Spinal cord (tissue), 10 donors: ENCODE measurements at places on chromosomes 1 and 21.
A peak's percentile ranks its signal among the peaks of the same experiment; 100 is the strongest.

DNA sequence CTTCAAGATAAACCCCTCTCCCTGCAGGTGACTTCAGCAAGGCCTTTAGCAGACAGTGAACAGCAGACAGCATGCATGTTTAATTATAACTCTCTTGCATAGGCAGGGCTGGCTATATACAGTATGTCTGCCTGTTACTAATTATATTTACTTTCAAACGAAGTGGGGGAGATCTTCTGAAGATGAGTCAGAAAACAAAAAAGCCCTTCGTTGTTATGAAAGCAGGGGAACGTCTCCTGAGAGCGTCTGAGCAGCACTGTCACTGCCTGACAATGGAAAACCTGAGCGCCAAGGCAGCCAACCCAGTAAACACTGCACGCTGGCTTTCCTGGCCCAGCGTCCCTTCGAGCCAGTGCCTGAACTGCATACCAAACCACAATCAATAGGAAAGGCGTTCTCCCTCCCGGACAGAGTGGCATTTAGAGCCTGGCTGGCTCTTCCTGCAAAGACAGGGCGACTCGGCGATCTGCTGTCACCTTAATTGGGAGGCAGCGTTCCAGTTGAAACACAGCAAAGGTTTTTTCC, 54.1 kb downstream of the TOMM20 start:
- no peak for DNase-seq

DNA sequence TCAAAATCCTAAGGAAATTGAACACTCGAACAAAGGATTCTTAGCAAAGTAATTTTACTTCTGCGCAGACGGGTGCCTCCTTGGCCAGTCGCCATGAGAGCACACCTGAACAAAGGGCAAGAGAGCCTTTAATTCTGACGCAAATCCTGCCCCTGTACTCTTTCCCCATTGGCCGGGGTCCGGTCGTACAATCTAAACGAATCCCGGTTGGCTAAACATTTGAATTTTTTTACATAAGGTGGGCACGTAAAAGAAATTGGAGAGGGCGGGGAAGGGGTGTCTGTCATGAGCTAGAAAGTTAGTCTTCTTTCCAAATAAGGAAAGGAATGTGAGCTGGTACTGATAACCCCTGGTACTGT, 8.2 kb upstream of the IL22RA1 start:
- peak; percentile 9 for DNase-seq

- DNase-seq, result no peak
Measured at GRCh38 chr1:240295811-240296210, 204.1 kb downstream of the FMN2 start.

GRCh38 chr21:40386294-40386911, 460.6 kb downstream of the DSCAM start:
- DNase-seq, result no peak

- DNase-seq, result no peak
Measured at GRCh38 chr1:101588677-101589076, 351.9 kb downstream of the S1PR1 start.

- no peak for DNase-seq
Measured at GRCh38 chr21:29334717-29335428, 36.2 kb downstream of the BACH1 start.

GRCh38 chr1:168468042-168468809, 75.6 kb downstream of the XCL2 start:
- no peak for DNase-seq

DNA sequence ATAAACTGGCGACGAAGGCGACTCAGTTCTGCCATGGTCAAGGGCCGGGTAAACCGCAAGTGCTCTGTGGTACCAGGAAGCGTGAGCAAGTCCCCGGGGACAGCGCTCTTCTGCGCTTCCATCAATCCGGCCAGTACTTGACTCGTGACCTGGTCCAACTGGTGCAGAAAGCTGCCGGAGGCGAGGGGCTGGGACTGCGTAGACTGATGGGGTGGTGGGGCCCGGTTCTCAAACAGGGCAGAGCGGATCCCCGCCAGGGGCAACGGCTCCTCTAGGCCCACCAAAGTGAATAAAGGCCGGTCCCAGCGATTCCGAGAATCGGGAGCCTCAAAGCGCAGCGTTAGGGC, 852 bp downstream of the KTI12 start:
- no peak for DNase-seq

- DNase-seq, result no peak
Measured at GRCh38 chr1:200206340-200206739, 178.8 kb downstream of the NR5A2 start.

DNA sequence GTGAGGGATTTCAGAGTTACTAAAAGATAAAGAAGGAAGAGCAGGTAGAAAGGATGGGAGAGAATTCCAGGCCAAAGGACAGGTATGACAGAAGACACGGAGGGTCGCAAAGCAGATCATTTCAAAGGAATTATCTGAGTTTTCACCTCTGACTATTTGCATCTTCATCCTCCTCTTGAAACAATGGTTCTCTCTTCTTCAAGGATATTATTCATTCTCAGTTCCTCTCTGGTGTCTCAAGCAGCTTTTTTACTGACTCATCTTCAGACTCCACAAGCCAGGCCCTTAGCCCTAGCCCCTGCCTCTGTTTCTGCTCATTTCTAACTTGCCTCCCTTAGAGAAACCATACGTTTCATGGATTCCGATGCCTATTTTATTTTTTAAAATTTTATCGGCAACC, 15.0 kb downstream of the DDX59 start:
- DNase-seq, result no peak

DNA sequence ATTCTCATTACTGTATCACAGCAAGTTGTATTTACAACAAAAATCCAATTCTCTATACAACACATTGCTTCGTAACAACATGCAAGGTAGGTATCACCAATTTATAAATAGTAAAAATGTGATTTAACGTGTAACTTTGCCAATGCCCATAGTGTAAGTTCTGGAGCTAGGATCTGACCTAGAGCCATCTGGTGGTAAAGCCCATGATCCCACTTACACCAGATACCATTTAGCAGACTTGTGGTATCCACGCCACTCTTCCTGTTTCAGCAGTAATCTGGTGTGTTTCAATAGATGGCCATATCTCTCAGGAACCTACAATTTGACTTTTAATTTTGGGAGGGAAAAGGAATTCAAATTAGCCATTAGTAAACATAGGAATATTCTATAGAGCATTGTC, 10.2 kb downstream of the SETSIP start:
- no peak for DNase-seq

GRCh38 chr1:176735201-176735600, 272.2 kb downstream of the PAPPA2 start:
- no peak for DNase-seq

DNA sequence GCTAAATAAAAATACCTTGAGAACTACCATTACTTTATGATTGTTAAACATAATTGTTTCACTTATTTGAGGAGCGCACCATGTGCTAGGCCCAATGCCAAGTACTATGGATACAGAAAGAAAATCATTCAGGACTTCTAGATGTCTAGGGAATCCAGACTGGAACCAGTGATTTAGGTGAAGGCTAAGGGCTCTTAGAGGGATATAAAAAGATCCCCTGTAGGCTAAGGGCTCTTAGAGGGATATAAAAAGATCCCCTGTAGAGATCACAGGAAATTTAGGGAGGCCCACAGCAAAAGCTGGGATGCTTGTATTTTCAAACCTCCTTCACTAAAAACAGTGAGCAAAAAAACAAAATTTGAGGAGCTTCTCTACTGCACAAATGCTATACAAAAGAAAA, 6.7 kb downstream of the TOR1AIP2 start:
- no peak for DNase-seq

- no peak for DNase-seq
Measured at GRCh38 chr1:91729621-91730358, 156.2 kb downstream of the TGFBR3 start.

DNA sequence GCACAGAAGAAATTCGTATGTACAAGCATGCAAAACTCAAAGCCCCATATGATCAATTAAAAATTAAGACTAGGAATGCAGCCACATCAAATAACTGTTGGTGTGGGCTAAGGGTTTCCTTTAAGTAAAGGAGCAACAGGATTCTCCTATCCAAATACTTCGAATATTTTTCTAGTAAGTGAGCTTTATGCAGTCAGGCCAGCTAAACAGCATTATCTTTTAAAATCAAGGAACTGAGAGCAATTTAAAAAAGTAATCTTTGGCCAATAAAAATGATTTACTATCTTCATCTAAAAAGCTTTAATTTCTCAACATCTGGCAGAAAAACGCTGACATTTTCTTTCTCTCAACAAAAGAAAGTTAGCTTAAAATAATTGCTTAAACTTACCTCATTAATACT, 19.8 kb downstream of the CNN3 start:
- DNase-seq, result no peak

DNA sequence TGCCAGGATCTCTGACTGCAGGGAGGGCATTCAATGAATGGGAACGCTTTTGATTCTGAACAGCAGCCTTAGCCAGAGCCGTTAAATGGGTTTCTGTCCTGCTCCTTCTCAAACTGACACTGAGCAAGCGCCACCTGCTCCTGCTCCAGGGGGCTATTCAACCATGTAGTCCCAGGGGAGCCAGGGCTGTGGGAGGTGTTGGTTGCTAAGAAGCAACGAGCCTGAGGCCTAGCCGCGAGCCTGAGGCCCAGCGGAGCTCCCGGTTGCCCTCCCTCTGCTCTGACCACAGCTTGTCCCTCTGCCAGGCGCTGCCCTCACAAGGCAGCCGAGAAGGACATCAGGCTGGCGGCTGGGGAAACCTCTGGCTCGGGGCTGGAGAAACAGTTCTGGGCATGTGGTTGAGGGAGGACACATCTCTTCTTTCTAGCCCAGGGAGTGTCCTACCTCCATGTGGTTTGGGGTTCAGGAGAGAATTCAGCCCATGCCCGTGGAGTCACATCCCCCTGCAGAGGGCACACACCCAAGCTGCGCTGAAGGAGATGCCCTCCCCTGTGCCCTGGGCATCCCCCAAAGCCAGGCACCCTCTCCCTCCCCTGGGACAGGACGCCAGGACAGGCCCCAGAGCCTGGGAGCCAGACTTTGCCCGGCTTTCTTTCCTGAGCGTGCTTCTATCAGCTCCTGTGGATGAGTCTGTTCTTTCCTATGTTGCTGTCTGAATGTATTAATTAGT, 18.0 kb downstream of the PCP4 start:
- DNase-seq, result no peak

GRCh38 chr1:186838380-186839040, 9.8 kb downstream of the PLA2G4A start:
- no peak for DNase-seq

- peak; percentile 26 for DNase-seq
Measured at GRCh38 chr1:21397813-21398188, 42.1 kb upstream of the NBPF3 start.

DNA sequence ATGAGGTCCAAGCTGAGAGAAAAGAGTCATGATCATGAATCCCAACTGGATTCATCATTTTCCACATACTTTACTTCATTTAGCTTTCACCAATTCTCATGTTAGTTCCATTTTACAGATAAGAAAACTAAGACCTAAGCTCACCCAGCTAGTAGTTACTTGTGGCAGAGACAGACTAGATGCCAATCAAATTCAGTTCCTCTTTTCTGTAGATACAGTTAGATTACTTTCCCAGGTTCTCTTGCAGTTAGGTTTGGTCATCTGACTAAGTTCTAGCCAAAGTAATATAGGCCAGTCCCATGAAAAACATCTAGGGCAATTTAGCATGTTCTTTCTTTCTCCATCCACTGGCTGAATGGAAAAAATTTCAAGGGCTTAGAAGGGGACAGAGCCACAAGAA, 8.9 kb upstream of the KCND3 start:
- no peak for DNase-seq

GRCh38 chr21:42465008-42465802, 30.8 kb downstream of the RSPH1 start:
- DNase-seq, result no peak

DNA sequence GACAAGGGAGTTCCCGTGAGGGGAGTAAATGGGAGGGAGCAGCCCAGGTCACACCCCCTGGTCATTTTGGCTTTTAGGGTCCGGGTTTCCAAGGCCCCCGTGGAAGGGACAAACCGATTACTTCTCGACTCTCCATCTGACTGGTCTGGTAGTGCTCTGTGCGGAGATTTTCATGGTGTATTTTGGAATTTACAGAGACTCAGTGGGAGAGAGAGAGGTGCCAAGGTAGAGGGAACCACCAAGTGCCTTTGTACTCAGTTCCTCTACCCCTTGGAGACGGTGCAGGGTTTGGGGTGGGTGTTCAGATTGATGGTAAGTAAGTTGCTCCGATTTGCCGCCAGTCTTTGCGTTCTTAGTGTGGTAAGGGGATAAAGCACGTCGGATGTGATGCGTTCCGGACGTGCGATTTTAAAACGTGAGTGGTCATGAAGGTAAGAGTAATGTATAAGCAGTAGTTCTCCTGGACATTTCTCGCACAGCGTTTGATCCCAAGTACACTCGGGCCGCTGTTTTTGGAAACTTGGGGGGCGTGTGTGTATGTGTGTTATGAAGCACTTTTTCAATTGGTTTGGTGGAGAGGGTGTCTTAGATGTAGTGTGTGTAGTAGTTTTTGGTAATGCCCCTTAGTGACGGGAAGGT, 682 bp downstream of the SUCO start:
- DNase-seq, result peak; percentile 30
